ENCODE measurements at places on chromosomes 4 and X.

DNA sequence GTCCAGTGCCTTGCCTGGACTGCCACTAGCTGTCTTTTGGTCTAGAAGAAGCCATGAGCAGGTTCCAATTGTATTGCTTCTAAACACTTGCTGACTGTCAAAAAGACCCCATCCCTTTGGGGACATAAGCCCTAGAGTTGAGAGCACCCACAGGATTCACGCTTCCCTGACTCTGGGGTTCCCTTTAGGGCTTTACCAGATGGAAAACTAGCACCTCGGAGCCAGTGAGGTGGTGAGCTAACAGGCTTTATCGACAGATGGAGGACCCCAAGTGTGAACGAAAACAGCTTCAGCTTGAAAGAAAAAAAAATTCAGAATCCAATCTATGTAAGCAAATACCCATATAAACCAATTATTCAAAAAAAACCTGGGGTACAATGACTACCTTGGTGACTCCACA lies 90.8 kb downstream of the NAA11 start:
- DNase-seq, result no peak

DNA sequence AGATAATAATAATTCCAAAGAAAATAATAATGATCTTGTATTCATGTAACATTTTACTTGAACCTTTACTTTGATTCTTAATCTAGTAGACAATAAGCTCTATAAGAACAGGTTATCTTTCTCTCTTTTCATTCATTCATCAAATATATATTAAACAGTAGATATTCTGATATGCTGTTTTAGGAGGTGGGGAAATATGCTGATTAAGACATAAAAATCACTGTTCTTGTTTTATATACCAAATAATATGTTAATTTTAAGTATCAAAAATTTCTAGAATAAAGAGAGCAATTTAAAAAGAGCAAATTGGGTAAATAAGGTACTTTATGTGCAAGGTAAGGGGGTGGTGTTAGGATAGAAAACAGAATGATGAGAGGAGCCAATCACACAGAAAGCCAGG lies 401.9 kb downstream of the PDHA2 start:
- no peak for DNase-seq

DNA sequence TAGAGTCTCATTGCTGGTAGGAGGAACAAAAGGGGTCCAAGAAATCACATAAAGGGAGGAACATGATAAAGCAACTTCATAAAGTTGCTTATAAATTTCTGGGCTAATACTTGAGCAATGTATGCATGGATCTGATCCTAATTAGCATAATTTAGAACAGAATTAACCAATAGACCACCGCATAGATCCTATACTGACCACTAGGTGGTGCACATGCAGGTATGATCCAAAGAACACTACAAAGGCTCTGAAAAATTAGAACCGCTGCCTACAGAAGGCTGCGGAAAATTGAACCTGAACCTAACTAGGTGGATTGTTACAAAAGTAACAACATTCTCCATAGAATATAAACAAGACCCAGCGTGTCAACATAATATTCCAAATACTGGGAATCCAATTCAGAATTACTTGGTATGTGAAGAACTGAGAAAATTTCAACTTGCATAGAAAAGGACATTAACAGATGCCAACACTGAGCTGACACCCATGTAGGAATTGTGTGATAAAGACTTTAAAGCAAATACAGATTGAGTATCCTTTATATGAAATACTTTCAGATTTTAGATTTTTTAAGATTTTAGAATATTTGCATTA lies 23.3 kb downstream of the BRCC3 start:
- peak; percentile 60 for DNase-seq

DNA sequence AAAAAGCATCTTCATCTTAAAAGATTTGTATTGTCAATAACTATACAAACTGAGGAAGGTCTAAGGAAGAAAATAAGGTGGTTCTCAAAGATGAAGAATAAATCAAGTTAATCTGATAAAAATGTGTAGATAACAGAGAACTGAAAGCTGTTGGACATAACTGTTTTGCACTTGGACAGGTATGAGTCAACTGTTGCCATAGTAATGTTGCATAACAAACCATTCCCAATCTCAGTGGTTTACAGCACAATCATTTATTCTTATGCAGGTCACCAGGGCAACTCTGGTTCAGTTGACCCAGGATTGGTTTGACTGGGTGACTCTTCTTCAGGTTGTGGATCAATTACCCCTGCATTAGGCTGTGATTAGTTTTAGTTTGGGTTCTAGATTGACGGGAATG lies 2197.7 kb downstream of the ARAP2 start:
- no peak for DNase-seq

DNA sequence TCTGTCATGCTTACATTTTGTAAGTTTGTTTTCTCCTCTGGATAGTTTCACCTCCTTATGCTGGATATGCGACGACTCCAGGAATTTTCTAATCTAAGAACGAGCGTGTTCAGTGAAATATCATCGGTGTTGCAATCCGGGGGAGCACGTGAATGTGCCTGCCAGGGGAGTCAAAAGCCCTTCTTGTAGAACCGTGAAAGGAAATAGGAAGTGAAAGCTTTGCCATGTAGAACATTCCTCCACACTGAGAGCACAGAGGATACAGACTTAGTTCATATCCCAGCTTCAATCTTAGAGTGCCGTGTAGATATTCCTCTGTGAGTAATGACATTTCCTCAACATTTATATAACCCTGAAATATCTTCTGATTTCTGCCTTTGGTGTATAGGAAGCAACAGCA lies 121.2 kb downstream of the VEGFC start:
- DNase-seq, result no peak

- DNase-seq, result no peak
Observed at GRCh38 chr4:70522626-70523025, 4.3 kb downstream of the AMTN start.

DNA sequence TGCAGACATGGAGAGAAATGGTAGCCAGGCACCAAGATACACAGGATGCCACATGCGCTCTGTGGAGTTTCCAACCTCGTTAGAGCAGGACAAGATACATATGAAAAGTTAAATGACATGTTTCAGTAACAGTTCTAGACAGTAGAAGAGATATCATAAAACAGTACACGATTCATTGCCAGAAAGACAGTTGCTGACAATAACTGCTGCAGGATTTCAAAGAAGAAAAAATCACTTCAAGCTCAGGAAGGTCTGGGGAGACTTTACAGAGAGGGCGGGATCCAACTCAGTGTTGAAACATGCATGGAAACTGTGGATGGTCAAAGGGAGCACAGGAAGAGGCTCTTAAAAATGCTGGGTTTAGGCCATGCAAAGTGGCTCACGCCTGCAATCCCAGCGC lies 31.0 kb downstream of the DCTD start:
- DNase-seq, result no peak

DNA sequence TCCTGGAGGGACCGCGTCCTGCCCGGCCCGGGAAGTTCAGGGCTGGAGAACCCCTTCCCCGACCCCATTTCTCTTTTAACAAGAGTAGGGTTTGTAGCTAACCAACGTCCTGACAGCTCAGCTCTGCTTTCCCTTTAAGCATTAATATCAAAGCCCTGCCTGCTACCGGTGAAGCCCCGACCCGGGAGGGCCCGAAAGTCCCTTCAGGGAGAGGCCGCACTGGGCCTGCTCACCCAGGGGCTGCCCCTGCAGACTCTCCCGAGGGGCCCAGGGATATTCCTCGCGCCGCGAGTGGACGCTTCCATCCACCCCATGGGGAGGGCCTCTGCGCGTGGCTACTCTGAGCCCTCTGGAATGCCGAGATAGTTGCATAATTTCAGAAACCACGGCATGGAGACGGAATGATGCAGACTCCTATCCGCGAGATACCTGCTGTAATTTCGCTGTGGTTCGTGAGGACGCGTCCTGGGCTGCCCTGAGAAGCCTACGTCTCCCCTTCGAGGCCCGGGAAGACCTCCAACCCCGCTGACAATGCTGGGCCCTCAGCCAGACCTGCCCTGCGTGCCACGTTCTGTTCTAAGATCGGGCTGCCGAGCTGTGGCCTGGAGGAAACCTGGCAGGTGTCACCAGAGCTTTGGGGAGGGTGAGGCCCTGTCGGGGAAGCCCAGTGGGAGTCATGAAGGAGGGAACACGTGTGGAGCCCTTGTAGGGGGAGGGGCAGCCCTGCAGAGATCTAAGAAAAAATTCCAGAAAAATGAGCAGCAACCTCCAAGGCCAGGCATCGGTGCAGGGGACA lies 999 bp upstream of the CTBP1 start:
- peak; percentile 70 for DNase-seq

DNA sequence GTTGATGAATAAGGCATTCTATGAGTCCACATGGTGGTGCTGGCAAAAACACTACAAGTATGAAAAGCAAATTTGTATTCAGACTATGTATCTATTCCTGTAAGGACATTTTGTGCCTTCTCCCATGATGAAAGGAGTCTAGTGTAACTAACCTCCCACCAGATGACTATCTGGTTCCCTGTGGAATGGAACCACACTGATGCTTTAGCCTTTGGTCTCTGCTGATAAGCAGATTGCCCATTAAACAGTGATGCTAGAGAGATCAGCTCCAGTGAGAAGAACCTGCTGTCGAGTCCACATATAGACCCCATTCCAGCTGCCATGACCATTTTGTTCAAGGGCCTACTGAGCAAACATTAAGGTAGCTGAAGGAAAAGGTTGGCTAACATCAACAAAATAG lies 10.5 kb upstream of the THOC2 start:
- DNase-seq, result no peak

DNA sequence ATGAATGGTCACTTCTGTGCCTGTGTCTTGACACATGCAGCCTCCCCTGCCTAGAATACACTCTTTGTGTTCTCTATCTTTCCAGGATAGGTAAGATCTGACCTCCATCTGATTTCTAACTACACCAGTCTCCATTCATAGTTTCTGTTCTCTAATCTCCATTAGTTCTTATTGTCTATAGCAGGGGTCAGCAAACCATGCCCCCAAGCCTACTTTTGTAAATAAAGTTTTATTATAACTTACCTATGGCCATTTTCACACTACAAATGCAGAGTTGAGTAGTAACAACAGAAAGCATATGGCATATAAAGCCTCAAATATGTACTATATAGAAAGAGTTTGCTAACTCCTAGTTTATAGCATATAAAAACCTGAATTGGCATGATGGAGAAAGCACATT lies 37.6 kb upstream of the H2AZ1 start:
- no peak for DNase-seq

- DNase-seq, result no peak
Observed at GRCh38 chrX:12249997-12250396, 111.7 kb downstream of the FRMPD4 start.

- DNase-seq, result no peak
Observed at GRCh38 chrX:123959281-123960063, 2.0 kb upstream of the STAG2 start.

DNA sequence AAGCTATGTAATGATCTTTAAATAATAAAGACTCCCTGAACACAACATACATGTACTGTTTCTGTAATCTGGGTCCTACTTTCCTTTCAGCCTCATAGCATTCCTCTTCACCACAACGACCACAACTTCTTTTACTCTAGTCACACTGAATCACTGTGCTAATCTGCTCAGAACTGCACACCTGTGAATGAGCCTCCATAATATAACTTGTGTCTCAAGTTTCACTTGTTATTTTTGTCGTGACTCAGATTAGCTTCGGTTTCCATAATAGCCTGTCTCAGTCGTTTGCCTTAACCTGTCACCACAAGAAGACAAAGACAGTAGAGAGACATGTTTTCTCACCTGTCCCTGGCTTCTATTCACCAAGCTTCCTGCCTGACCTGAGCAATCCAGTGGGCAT lies 61.8 kb downstream of the MAGED1 start:
- DNase-seq, result no peak

DNA sequence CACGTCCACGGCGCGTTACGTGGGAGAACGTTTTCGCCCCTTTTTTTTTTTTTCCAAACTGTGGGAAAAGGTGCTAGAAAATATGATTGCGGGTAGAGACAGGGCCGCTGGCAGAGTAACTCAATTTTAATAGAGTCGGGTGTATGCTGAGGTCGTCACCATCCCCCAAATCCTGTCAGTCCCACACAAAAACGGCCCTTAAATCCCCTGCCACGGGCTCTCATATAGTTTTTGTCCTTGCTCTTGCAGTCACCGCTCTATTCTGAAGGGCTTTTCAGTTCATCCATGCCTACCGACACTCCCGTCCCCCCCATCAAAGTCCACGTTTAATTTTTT lies 796 bp upstream of the MED14 start:
- no peak for DNase-seq

DNA sequence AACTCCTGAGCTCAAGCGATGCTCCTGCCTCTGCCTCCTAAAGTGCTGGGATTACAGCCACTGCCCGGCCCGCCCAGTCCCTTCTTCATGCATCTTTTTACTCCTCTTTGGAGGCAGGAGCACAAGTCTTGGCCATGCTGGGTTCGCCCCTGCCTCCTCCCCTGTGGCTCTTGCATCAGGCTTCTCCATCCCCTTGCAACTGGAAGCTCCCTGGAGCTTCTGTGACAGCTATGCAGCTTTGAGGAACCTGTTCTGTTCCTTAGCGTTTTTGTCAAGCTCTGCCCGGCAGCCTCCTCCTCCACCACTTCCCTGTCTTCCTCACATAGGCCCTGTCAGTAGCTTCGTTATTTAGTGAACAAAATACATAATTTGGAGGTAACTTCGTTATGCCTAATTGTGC lies 73.9 kb downstream of the PSAPL1 start:
- no peak for DNase-seq

DNA sequence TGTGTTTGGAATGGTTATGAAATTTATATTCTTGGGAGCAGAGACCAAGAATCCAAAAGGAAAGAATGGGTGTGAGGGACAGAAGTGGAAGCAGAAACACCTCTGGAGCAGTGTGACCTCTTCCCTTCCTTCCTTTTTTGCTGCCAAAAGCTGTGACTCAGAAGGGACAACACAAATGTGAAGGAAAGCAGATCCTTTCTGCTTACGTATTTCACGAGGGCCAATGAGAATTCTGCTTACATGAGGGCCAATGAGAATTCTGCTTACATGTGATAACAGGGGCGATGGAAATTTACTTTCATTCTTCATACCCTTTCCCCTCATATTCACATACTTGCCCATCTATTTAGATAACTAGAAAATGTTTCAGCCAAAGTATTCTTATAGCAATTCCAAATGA lies 404.6 kb downstream of the PRDM5 start:
- DNase-seq, result no peak

GRCh38 chrX:40866893-40867292 lies 131.6 kb upstream of the MED14 start:
- no peak for DNase-seq

GRCh38 chr4:111873801-111874200 lies 271.5 kb upstream of the FAM241A start:
- no peak for DNase-seq

GRCh38 chr4:4446434-4446833 lies 59.5 kb downstream of the NSG1 start:
- no peak for DNase-seq

- no peak for DNase-seq
Observed at GRCh38 chr4:971666-972500, 1.5 kb downstream of the DGKQ start.
